Prostate gland (tissue), 2 donors: ENCODE measurements at places on chromosomes 12 and 14. TPM values are rescaled to one million over a fixed set of nuclear protein-coding genes. Genes with fewer than 3 reads are reported as not detected.

- no peak for DNase-seq
Measured at GRCh38 chr12:67994046-67994445, 4.8 kb downstream of the IFNG-AS1 start.

DNA sequence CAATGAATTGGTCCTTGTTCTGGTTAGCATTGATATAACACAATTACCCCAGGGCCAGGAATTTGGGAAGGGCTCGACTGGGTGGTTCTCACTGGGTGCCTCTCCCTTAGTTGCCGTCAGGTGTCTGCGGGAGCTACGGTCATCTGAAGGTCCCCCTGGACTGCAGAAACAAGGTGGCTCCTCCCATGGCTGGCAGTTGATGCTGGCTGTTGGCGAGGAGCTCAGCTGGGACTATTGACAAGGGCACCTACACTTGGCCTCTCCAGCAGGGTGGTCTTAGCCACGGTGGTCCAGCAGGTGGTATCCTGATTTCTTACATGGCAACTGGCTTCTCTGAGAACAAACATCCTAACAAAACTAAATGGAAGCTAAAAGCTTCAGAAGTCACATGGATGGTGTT is 41.0 kb upstream of the RGS6 start:
- no peak for DNase-seq

- DNase-seq = no peak
Measured at GRCh38 chr14:81550001-81550637, 16.5 kb upstream of the SEL1L start.

- DNase-seq = no peak
Measured at GRCh38 chr12:44380861-44381260, 495.3 kb downstream of the NELL2 start.

DNA sequence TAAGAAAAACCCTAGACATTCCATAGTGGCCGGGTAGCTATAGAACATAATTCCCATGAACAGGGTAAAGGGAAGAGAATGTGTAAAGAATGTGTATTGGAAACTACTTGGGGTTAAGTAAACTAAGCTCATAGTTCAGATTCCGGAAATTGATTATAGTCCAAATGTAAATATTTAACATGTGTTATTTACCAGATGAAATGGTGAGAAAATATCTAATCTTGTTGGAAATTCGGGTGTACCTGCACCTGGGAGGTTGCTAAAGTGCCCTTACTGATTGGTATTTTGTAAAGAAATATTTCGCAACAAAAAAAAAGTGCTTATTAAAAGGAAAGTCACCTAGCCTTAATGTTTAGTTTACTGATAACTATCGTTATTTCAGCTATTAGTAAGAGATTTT is 14.4 kb downstream of the RASSF9 start:
- no peak for DNase-seq

- peak; percentile 7 for DNase-seq
Measured at GRCh38 chr14:30656190-30656632, 34.1 kb downstream of the SCFD1 start.

DNA sequence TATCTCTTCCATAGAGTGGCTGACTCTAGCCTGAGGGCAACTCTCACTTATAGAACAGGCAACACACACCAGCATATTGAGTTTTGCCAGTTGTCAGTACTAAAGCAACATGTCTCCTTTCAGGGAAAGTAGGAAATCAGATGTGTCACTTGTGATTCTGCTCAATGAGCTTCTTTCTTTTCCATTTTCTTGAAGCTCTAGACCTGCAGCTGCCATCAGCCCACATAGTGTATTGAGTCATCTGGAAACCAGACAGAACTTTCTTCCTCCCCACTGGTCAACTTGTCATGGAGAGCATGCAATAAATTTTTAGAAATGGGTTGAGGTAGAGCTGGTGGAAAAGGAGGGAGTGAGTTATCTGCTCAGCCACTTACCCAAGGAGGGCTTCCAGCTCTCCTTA is 209.0 kb upstream of the PLEKHG7 start:
- DNase-seq = no peak

GRCh38 chr12:5388581-5389535 is 43.0 kb upstream of the NTF3 start:
- no peak for DNase-seq

GRCh38 chr12:50610171-50610570 is 105.4 kb downstream of the DIP2B start:
- no peak for DNase-seq

DNA sequence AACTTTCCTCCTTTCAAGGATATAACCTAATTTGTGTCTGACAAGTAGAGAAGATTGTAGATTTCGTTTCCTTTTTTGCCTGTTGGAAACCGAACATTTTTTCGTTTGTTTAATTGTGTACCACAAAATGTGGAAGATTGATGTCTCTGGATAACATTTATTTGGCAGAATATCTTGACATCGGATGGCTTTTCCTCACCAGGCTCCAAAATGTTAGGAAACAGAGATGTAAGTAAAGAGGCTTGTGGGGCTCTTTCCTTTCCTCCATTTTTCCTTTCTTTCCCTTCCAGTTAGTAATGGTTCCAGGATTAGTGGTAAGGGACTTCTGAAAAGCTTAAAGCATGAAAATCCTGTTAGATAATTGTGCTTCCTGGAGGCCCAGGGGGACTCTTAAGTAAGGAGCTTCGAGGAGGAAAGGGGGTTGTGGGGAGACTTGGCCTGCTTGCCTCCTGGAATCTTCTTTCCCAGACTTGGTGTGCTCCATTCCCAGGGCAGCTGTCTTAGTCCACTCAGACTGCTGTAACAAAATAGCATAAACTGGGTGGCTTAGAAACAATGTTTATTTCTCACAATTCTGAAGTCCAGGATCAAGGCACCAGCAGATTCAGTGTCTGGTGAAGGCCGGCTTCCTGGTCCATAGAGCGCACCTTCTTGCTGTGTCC is 243.1 kb upstream of the PWP1 start:
- DNase-seq = no peak

DNA sequence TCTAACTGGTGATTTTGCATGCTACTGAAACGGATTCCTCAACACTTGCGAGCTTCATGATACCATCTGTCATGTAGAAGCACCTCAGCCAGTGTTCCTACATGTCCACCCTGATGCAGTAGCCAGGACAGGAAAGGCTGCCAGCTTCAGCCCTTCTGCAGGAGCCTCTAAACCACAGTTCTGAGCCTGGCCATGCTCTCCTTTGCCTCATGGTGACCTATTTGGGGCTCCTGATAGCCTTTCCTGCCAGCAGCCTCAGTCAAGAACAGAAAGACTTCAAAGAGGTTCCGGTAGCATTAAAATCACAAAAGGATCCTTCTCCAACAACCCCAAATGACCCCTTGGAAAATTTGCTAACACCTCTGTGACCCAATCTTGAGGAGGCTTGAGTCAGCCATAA is 96.0 kb downstream of the CNTN1 start:
- DNase-seq = no peak

- DNase-seq = no peak
Measured at GRCh38 chr12:106600503-106600902, 17.7 kb downstream of the RFX4 start.

GRCh38 chr12:14995583-14996425 is 23.0 kb downstream of the PDE6H start:
- DNase-seq = no peak

- DNase-seq = no peak
Measured at GRCh38 chr14:102370305-102370809, 7.6 kb downstream of the TECPR2 start.

DNA sequence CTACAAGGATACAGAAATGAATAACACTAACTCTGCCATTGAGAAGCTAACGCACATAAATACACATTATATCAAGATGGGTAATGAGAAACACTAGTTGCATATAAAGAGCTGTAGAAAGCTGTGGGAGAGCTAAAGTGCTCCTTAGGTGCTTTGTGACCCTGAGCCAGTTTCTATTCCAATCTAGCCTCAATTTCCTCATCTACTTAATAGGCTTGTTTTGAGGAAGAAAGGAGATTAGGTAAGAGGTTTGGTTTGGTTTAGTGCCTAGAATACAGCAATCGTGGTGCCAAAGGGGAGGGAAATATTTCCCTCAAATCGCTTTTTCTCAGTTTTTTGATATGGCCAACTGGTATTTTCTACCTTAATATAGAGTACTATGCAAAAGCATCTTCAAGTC is 994 bp downstream of the SRP54 start:
- DNase-seq = no peak

DNA sequence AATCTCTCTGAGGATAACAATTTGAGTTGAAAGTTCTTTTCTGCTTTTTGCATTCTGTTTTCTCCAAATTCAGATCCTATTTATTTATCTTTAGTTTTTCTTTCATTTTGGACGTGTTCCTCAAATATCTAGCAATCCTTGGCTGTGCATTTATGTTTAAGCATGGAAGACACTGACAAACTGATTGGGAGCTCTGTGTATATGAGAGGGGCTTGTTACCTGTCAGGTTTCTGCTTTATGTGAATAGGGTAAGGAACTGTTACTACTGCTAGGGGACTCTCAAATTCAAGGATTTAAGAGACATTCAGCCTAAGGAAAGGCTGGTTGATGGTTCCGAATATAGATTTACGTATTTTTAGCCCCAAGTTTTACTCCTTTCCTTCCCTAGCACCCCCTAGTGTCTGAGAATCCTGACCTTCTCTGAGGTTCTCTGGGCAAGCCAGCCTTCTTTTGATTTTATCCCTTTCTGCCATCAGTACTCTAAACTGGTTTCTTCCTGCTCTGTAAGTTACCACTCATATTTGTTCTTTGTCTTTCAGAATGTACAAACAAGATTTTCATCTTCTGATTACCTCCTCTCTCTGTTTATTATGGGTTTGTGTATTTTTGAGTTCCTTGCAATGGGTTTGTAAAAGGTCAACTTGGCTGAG is 30.5 kb downstream of the YLPM1 start:
- no peak for DNase-seq

DNA sequence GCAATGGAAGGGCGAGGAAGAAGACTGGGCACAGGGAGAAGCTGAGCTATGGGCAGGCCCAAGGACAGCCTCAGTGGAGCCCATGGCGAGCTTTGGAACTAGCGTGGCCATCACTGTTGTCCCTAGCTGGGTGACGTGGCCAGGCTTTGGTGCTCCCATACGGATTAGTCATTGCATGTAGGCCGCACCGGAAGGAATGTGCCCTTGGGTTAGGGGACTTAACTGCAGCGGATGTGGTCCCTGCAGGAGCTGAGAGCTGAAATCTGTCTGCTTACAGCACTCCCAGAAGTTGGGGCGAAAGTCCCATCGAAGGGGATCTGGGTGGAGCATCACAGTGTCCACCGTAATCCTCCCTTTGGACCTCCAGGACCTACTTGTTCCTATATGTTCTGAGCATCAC is 133.7 kb downstream of the PAPOLA start:
- DNase-seq = no peak

- peak; percentile 13 for DNase-seq
Measured at GRCh38 chr12:67091204-67091603, 178.0 kb upstream of the CAND1 start.

DNA sequence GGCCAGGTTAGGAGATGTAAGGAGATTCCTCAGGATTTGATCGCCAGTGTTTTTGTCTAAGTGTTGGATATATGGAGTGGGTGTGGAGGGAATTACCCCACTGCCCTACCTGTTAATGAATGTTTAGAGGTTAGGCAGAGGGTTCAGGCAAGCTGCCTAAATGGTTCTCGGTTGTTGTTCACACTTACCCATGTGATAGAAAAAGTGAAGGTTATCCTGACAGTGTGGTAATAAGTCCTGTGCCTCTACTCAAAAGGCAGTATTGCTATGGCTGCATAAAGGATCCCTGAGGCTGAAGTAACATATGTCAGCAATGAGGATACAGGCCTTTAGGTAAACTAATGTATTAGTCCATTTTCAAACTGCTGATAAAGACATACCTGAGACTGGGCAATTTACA is 112.0 kb downstream of the GPHN start:
- no peak for DNase-seq

DNA sequence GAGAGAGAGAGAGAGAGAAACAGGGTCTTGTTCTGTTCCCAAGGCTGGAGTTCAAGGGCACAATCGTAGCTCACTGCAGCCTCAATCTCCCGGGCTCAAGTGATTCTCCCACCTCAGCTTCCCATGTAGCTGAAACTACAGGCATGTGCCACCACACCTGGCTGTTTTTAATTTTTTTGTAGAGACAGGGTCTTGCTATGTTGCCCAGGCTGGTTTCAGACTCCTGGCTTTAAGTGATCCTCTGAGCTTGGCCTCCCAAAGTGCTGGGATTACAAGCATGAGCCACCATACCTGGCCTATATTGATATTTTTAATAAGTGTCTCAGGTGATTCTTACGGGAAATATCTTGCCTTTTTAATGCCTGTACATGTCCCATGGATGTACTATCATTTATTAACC is 50.9 kb upstream of the STON2 start:
- DNase-seq = no peak

DNA sequence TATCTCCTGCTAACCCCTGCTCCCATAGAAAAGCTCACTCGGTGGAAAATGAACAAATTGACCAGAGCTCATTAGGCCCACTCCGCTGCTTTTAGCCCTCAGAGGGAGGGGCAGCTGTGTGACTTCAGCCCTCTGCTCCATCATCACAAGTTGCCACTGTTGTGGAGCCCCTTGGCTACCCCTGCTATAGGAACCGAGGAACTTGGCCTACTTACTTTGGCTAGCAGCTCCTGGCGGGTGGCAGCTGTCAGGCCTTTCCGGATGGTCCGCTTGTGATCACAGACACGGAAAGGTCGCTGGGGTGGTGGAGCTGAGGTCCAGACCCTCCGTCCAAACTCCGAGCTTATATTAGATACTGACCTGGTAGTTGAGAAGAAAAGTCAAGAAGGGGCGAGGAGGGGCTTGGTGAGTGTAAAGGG is 612 bp downstream of the CIDEB start:
- DNase-seq = no peak

DNA sequence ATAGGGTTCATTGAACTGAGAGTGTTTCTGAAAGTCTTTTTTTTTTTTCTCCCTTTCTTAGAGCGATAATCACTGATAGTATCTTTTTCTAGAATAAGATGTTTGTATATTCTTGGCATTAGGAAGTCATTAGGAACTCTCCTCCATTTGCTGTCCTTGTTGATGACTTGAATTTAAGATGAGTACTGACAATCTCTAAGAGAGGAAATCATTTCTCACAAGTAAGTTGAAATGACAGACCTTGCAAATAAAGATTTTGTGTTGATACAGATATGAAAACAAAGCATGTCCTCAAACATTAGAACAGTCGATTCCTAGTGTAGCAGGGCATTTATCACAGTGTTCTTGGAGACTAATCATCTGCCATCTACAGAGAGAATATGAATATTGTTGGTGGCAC is 458.4 kb upstream of the SYT1 start:
- DNase-seq = no peak

GRCh38 chr14:24307575-24308341 is at the start of gene CIDEB:
Gene CIDEB (minus strand): TSS chr14:24307977. CDS start chr14:24307858, 119 bp downstream.
- peak; percentile 28 for DNase-seq

GRCh38 chr12:103799857-103800771 is 40.9 kb downstream of the NT5DC3 start:
- peak; percentile 12 for DNase-seq

SIX1 gene
- total RNA-seq = 23.5 TPM

INSM2 gene
- 1.2 TPM for total RNA-seq

TAS2R46 gene
- total RNA-seq = 2.0 TPM

SIX4 gene
- total RNA-seq = 17.6 TPM

SIX6 gene
- 0.05 TPM for total RNA-seq

ERBB3 gene
- 77.3 TPM for total RNA-seq

RAD51B gene
- 35.8 TPM for total RNA-seq

IFT43 gene
- 55.9 TPM for total RNA-seq

DYRK2 gene
- 16.7 TPM for total RNA-seq

BCL2L14 gene
- 6.0 TPM for total RNA-seq
